ENCODE measurements at places on chromosomes 5 and 9.

- H3K4me1 ChIP-seq: no peaks in the 10 kb centered on the region
- H3K36me3 ChIP-seq: no peaks in the 10 kb centered on the region
- no peak overlapping the region for H3K27ac ChIP-seq
- H3K27me3 ChIP-seq: peaks cover 2% of the 10 kb centered on the region
- H3K4me3 ChIP-seq: no peak overlapping the region
Measured at GRCh38 chr9:6655036-6655435, 9.5 kb upstream of the GLDC start.

DNA sequence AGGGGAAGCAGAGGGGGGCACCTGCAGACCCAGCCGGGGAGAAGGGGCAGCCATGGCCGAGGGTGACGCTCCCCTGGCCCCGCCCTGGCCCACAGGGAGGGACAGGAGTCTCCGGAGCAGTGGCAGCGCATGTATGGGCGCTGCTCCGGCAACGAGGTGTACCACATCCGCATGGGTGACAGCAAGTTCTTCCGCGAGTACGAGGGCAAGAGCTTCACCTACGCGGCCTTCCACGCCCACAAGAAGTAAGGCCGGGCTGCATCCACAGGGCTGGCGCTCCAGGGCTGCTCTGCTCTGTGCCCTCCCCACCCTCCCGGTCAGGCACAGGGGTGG is 68.2 kb downstream of the KCNT1 start:
- H3K27me3 ChIP-seq: no peaks in the 10 kb centered on the region
- H3K27ac ChIP-seq: no peak overlapping the region
- H3K36me3 ChIP-seq: no peaks in the 10 kb centered on the region
- DNase-seq: no peak
- H3K4me3 ChIP-seq: no peak overlapping the region

GRCh38 chr5:119919279-119919678 is 289.9 kb downstream of the FAM170A start:
- no peak overlapping the region for H3K27ac ChIP-seq
- no peaks in the 10 kb centered on the region for H3K4me1 ChIP-seq
- H3K4me3 ChIP-seq: no peak overlapping the region
- no peak for DNase-seq
- H3K36me3 ChIP-seq: no peaks in the 10 kb centered on the region
- H3K27me3 ChIP-seq: no peaks in the 10 kb centered on the region

DNA sequence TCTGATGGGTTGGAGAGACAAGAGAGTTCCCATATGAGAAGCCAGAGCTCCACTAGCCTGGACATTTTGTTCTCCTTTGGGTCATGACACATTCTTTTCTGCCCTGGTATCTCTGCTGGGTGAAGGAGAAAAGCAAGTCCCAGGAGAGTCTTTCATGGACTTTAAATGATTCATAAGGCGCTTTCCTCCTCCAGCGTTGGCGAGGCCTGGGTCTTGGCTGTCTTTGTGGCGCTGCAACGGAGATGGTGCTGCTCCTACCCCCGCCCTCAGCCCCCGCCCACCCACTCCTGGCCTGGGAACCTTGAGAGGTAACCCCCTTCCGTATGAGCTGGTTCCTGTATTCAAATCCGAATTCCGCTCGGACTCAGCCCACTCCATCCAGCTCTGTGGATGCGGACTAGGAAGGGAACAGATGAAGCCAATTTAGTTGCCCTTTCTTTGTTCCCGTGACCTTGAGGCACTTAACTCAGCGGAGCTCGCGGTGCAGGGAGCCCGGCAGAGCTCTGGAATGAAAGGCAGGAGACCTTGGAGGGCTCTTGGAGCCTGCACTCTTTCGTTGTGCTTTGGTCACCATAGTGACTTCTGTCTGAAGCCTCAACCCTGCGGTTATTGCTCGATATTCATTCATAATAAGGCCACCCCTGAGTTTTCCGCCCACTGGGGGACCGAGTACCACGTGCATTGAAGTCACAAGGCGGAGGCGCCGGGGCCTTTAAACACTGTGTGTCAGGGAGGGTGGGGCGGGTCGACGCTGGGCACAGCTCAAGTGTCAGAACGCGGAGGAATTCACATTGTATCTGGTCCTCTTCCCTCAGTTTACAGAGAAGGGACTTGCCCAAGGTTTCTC is 14.0 kb upstream of the PWWP2A start:
- no peaks in the 10 kb centered on the region for H3K36me3 ChIP-seq
- DNase-seq: no peak
- no peak overlapping the region for H3K27ac ChIP-seq
- H3K4me3 ChIP-seq: peak overlapping the region; percentile 30
- H3K27me3 ChIP-seq: no peaks in the 10 kb centered on the region

GRCh38 chr5:130032807-130033206 is 128.5 kb downstream of the CHSY3 start:
- H3K27me3 ChIP-seq: no peaks in the 10 kb centered on the region
- no peaks in the 10 kb centered on the region for H3K36me3 ChIP-seq
- DNase-seq: no peak
- H3K4me3 ChIP-seq: no peak overlapping the region
- no peak overlapping the region for H3K27ac ChIP-seq

DNA sequence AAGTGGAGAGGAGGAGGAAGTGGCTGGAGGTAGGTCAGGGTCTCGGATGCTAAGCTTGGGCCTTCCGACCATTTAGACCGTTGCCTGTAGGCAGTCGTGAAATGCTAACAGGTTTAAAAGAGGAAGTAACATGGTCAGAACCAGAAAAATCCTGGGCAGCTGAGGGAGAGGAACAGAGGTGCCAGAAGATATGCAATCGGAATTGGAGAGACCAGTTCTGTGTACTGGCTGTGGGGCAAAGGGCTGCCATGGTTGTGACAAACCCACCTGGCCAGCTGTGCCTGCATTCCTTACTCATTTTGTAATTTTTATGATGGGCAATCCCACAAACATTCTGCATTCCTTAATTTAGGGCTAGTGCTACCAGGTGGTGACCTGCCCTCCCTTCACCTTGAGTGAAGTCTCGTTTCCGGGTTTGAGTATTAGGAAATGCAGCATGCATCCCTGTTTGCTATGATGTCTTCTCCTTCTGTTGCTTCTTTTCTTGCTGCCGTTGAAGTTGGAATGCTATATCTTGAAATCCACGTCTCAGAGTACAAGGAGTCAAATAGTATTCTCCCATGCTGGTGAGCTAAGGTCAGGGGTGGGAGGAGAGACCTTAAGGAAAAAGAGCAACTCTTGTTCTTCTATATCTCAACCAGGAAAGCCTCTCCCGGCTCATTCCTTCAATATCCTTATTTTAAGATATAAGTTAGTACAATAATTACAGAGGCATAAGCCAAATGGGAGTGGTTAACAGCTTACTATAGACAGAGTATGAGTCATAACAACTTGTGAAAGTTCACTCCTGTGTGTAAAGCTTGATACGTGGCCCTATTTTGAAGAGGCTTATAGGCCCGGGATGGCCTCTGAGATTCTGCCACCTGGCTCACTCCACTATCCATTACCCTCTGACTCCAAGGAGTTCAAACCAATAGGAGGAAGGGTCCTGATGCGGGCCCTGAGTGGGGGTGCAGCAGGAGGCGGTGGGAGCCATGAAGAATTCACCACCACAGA is 37.0 kb downstream of the B4GALT1 start:
- peaks cover 91% of the 10 kb centered on the region for H3K36me3 ChIP-seq
- peak overlapping the region; percentile 77 for H3K27ac ChIP-seq
- H3K4me3 ChIP-seq: no peak overlapping the region
- H3K4me1 ChIP-seq: peaks cover 39% of the 10 kb centered on the region
- H3K27me3 ChIP-seq: no peaks in the 10 kb centered on the region

DNA sequence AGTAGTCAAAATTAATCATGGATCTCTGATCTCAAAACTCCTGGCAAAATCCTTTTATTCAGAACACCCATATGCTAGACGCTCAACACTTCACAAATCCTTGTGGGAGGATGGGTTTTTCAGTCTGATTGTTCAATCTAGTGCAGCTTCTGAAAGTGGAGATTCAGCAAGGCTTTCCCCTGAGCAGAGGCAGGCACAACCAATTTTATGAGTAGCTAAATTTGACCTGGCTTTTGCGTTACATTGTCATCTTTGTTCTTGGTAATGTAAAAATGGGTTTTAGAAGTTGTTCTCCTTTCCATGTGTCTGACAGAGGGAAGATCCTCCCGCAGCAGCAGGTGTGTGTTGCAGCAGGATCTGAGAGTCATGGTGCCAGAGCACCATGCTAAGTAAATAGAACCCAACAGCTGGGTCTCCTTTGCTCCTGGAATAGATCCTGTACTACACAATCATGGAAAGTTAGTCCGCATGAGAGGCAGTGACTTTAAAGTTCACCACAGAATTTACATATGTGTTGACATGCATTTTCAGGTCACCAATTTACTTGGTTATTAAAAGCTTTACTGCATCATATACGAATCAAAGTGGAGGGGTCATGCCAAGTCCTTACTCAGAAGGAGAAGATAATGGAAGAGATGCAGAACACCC is 70.1 kb upstream of the MEF2C start:
- no peaks in the 10 kb centered on the region for H3K27me3 ChIP-seq
- DNase-seq: no peak
- no peak overlapping the region for H3K4me3 ChIP-seq

GRCh38 chr5:1167728-1168709 is 33.4 kb upstream of the SLC6A19 start:
- no peaks in the 10 kb centered on the region for H3K36me3 ChIP-seq
- H3K4me1 ChIP-seq: peaks cover 8% of the 10 kb centered on the region
- H3K27me3 ChIP-seq: peaks cover 52% of the 10 kb centered on the region
- H3K27ac ChIP-seq: no peak overlapping the region
- DNase-seq: no peak

DNA sequence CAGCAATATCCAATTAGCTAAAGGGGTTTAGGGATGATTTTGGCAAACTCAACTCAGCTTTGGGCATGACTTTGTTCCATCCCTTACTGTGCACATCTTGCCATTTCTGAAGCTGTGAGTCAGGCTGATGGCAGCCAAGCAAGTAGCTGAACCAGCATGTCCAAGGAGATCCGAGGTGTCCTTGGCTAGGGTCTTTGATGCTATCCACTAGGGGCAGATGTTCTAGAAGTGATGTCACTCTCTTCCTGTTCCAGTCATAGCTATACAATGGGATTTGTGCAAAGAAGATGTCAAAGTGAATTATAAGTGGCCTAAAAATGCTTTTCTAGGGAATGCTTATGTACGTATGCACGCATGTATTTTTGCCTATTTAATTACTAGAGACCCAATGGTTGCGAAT is 160.8 kb upstream of the PAPPA start:
- H3K27me3 ChIP-seq: no peaks in the 10 kb centered on the region

GRCh38 chr5:153797484-153797883 is 241.2 kb downstream of the FAM114A2 start:
- H3K4me1 ChIP-seq: no peaks in the 10 kb centered on the region
- no peak for DNase-seq
- no peak overlapping the region for H3K27ac ChIP-seq

- H3K4me3 ChIP-seq: no peak overlapping the region
- no peak for DNase-seq
- no peaks in the 10 kb centered on the region for H3K4me1 ChIP-seq
- H3K27ac ChIP-seq: no peak overlapping the region
- no peaks in the 10 kb centered on the region for H3K27me3 ChIP-seq
- H3K36me3 ChIP-seq: no peaks in the 10 kb centered on the region
Measured at GRCh38 chr9:19174127-19174912, 47.0 kb upstream of the PLIN2 start.

DNA sequence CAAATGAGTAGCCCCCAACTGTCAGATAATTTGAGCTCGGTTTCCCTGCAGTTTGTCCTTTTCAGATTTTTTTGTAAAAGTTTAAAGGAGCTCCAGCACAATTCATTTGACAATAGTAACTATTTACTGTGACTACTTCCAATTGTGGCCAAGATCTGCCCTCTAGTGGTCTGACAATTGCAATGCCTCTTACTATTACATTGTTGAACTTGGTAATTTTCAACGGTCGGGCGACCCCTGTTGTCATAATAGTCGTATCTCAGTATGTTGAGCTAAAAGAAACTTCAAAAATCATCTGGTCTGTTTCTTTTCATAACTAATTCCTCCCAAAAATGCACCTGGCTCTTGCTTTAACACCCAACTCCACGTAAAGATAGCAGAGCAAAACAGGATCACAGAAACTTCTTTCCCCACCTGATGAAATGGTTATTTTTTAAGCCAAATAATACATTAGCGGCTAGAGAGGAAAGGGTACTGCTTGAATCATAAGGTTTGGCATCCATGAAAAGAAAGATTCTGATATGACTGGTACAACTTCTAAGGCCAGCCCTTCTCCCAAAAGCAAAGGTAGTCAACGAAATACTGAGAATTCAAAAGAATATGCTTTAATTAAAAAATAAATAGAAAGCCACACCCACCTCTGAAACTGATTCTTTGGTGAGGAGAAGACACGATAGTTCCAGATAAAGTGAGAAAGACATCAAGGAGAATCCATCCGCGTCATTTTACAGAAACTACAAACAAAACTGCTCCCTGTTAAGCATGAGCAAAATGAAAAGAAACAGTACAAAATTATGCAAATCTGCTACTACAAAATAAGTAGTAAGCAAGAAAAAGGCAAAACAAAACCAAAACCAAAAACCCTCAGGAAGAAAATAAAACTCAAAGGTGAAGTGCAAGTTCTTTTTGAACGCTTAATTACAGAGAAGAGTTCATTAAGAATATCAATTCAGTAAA is 76.9 kb upstream of the HTR4 start:
- no peaks in the 10 kb centered on the region for H3K4me1 ChIP-seq
- H3K36me3 ChIP-seq: no peaks in the 10 kb centered on the region
- H3K27me3 ChIP-seq: no peaks in the 10 kb centered on the region
- H3K27ac ChIP-seq: peak overlapping the region; percentile 22

GRCh38 chr9:88605512-88606362 is 70.8 kb downstream of the NXNL2 start:
- DNase-seq: no peak
- no peaks in the 10 kb centered on the region for H3K27me3 ChIP-seq

Data from esophagus squamous epithelium (tissue), 5 donors.